ENCODE measurements at places on chromosomes 5 and 9. TPM values are rescaled to one million over a fixed set of nuclear protein-coding genes. Genes with fewer than 3 reads are reported as not detected.

The ZCCHC9 gene
- 36.1 TPM for total RNA-seq

GRCh38 chr5:148729182-148729581, 74.9 kb upstream of the HTR4 start:
- H3K36me3 ChIP-seq, result no peaks in the 10 kb centered on the region
- no peak for DNase-seq
- H3K4me3 ChIP-seq, result no peak overlapping the region
- peaks cover 26% of the 10 kb centered on the region for H3K4me1 ChIP-seq
- peaks cover 7% of the 10 kb centered on the region for H3K27me3 ChIP-seq
- H3K27ac ChIP-seq, result no peak overlapping the region

The IPO11 gene
- 43.4 TPM for total RNA-seq

The HAND1 gene
- total RNA-seq, result not detected

The PFN3 gene
- not detected for total RNA-seq

The SLC36A2 gene
- total RNA-seq, result not detected
